ENCODE measurements at places on chromosomes 13 and 19.

DNA sequence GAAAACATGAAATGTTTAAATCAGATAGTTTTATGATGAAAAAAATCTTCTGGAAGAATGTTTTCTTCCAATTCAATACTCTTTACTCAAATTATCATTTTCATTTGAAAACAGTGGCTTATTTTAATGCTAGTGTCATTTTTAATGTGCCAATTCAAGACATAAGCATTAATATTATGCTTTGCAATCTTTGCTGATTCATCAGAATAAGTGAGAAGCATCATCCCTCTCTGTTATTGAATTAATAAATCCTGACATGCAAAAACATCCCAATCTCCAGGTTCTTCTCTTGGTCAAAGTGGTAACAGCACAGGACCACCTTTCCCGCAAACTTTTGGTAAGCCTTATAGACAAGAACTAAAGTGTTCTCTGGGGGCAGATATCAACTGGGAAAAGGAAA is 3.8 kb downstream of the INTS6 start:
- DNase-seq: no peak

GRCh38 chr13:46803586-46803985 is 6.6 kb upstream of the ESD start:
- DNase-seq: no peak

GRCh38 chr19:45097776-45098520 is 5.0 kb downstream of the PPP1R37 start:
- DNase-seq: no peak

DNA sequence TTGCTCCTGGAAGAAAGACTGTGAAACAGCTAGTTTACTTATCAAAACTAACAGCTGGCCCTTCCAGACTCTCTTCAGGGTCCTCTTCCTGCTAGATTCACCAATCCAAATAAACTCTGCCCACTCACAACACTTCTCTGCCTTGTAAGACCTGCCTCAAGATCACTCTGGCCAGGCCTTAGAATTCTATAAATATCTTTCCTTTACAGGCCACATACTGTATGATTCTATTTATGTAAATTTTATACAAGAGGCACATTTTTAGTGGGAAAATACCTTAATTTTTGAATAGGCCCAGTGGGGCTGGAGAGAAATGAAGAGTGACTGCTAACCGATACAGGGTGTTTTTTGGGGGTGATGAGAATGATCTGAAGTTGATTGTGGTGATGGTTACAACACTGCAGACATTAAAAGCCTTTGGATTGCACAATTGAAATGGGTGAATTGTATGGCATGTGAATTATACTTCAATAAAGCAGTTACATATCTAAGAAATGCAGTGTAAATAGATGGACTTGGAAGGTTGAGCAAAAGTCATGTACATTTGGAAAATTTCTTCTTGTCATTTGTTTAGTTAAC is 141.8 kb downstream of the GPC5 start:
- no peak for DNase-seq

DNA sequence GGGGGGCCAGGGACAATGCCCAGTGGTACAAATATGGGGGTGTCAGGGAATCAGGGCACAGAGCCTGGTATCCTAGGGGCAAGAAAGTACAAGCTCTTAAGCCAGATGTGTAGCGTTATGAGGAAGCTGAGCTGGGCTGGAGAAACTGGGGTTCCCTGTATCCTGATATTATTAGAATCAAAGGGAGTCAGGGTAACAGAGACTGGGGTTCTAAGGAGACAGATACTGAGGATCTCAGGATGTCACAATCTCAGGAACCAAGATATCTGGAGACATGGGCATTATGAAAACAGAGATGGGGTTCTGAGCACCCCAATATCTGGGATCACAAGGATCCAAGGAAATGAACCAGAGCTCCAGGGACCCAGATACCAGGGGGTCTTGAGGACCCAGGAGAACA is 784 bp downstream of the BCL3 start:
- DNase-seq: no peak

- DNase-seq: no peak
Observed at GRCh38 chr13:39577203-39577602, 25.8 kb downstream of the LHFPL6 start.

GRCh38 chr13:33711436-33711835 is 106.5 kb upstream of the RFC3 start:
- no peak for DNase-seq

DNA sequence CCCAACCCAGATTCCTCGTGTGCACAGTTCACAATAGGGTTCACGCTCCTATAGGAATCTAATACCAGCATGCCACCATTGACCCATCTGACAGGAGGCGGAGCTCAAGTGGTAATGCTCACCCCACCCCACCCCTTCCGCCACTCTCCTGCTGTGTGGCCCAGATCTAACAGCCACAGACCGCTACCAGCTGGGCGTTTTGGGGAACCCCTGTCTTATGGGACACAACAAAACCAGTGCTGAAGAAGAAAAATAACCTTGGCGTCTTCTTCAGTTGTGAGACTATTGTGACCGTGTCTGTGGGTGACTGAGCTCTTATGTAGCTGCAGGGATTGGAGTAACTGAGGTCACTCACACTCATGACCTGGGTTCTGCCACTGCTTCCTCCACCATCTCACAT is 5.2 kb upstream of the OR10H1 start:
- DNase-seq: no peak

DNA sequence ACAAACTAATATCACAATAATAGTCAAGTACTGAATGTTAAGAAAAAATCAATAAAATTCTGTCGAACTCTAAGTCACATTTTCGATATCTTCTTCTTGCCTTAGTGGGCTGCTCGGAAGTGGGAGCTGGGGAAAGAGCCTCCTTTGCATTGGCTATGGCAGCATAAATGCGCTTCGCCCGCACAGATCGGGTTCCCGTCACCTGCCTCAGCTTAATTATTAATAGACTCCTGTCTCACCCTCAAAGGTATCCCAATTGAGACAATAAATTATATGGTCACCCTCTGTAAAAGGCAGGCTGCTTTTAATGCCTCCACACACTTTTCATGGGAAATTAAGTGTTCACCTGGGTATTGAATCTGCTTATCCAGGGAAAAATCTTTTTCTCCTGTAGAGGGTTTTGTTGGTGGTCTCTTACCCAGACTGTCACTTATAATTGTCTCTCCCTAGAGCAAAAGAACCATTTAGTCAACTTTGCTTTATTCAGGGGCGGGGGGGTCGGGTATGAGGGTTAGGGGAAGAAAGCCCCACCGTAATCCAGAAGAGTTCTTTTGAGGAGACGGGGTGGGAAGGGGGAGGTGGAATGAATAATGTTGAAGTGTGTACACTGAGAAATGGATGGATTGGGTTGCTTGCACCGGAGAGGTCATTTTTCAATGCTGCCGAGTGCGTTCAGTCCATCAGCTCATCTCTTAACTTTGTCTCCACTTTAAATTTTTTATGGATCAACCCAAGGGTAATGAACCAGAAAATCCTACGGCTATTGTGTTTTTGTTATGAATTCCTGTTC is 682.6 kb upstream of the SGCG start:
- no peak for DNase-seq

DNA sequence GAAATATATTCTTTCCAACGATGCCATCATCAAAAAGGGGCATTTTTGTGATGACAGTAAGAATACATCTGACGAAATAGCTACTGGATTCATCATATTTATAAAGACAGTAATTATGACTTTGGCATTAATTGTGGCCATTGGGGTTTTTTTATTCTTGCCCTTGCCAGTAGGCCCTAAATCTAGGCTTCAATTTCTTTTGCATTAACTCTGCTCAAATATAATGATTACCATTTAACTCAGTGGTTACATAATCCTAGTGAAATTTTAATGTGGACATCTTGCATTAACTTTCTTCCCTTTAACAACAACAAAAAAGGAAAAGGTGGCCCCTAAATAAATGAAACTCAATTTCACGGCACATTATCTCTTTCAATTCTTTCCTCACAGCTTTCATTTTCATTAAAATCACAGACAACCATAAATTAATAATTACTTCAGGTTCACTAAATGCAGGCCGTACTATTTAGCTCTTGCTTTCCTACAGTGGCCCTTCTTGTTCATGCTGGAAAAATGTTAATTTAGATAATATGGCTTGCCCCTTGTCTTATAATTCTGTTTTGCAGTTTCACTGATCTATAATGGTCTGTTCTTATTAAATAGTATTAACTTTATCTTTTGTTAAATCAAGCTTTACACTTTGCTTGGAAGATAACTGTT is 615.6 kb downstream of the DACH1 start:
- DNase-seq: no peak

DNA sequence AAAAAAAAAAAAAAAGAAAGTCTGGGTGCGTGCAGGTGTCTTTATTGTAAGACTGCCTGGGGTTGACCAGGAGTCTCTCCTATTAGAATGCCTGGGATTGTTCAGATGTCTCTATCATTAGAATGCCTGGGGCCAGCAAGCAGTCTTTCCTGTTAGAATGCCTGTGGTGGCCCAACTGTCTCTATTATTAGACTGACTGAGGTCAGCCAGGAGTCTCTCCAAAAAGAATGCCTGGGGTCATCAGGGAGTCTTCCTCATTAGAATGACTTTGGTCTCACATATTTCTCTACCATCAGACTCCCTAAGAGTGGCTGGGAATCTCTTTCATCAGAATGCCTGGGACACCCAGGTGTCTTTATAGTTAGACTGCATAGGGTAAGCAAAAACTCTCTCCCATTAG is 1577.5 kb downstream of the UQCRFS1 start:
- DNase-seq: no peak

DNA sequence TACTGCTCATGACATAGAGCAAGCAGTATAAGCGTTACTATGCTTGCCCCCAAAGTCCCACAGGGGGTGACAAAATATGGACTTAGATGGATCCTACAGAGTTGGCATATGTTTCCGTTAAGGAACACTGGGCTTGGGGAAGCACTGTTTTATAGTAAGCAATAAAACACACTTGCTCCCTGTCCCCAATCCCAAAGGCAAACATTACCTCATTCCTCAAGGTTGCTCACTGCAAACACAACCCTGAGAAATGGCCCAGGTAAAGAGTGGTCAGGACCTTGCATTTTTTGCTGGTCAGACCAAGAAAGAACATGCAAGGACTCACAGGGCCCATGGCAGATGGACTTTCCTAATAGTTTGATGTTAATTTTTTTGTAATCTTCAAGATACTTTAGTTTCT is 32.3 kb downstream of the UGGT2 start:
- DNase-seq: no peak

- DNase-seq: no peak
Observed at GRCh38 chr19:610071-610800, 20.6 kb downstream of the HCN2 start.

- no peak for DNase-seq
Observed at GRCh38 chr19:33396701-33397535, 23.4 kb downstream of the CEBPG start.

GRCh38 chr13:46211116-46211482 is 629 bp upstream of the LRRC63 start:
- no peak for DNase-seq

DNA sequence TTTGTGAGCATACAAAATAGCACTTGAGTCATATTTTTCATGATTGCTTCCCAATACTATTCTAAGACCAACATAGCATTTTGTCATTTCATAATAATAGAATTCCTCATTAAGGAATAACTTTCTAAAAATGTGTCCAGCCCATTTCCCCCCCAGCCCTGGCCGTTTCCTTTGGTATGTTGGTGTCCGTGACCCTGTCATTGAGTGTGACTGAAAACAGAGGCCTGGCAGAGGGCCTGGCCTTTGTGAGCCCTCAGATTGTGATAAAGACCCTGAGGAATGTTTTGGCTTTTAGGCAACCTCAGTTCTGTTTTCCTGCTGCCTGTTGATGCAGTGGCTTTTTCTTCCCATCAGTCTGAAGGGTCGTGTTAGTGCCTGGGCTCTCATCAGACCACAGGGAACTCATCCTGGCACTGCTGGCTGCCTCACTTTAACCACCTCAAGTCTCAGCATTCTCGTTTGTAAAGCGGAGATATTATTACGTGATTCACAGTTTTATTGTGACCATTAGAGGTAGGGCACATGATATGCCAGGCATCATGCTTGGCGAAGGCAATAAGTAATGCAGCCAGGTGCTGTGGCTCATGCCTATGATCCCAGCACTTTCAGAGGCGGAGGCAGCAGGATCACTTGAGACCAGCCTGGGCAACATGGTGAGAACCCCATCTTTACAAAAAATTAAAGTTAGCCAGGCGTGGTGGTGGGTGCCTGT is 13.8 kb downstream of the SPINT2 start:
- DNase-seq: no peak

DNA sequence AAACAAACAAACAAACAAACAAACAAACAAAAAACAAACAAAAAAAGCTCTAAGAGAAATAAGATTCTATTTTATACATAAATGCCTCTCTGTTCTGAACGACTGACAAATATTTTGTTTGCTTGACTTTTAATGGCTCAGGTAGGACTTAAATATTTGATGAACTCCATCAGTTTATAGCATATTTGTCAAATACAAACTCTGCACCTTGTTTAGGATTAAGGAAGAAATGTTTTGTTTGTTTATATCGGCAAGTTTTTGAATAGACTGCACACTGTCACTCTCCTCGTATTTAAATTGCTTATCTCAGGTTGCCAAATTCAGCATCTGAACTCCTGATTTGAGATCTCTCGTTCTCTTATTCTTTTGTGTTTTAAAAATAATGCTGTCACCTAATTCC is 1499.7 kb upstream of the SLC10A2 start:
- no peak for DNase-seq

DNA sequence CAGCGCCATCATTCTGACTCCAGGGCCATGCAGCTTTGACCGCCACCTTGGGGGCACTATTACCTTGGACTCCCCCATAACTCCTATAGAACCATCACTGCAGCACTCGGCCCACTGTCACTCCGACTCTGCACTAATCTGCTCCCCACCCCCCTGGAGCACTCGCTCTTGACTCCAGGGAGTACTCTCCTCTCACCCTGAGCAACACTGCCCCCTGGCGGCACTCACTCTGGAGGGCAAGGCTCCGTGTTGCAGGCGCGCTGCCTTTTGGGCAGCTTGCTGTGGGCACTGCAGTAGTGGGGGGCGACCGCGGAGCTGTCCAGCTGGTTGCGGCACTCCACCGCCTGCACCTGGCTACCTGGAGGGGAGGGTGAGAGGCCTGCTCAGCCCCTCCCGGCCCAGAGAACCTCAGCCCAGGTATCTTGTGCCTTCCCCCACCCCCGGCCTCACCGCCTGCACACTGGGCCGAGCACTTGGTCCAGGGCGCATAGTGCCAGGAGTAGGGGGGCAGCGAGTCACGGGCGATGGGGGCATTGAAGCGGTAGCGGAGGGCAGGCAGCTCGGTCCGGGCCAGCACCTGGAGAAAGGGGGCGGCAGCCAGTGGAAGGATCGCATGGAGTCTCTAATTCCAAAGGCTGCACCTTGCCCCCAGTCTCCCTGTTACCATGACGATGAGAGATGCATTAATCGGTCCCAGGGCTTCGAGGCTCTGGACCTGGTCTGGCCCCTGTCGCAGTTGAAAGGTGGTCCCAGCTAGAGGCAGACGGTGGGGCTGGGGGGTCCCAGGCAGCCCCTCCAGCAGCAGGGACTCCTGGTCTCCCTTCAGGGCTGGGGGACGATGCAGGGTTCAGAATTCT is 8.9 kb upstream of the MYO1F start:
- DNase-seq: no peak

DNA sequence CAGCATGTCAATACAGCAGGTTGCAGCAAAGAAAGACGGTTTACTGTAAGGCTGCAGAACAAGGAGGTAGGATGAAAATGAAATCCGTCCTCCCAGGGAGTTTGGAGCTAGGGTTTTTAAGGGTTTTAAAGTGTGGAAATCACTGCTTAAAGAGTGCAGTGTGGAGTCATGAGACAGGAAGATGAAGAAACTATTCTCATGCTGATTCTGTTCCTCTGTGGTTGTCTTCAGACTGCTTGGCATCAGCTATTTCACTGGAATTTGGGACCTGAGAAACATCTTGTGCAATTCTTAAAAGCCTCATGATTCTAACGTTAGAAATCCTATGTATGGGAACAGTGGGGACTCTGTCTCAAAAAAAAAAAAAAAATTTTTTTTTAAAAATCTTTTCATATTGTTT is 11.4 kb downstream of the ZNF331 start:
- DNase-seq: no peak

Measured in stimulated activated CD8-positive, alpha-beta memory T cell treated with anti-CD3 and anti-CD28 coated beads, Interleukin-4, amount 100 ng/mL, for 24 hours (primary cell).